Osteoblast (primary cell): ENCODE measurements at places on chromosomes 3 and 15. TPM values are rescaled to one million over a fixed set of nuclear protein-coding genes. Genes with fewer than 3 reads are reported as not detected.

GRCh38 chr15:31128919-31129768 is 27.6 kb upstream of the TRPM1 start:
- peak; percentile 90 for DNase-seq

- DNase-seq, result peak; percentile 96
Measured at GRCh38 chr15:71807691-71808091, 2.7 kb upstream of the NR2E3 start.

- DNase-seq, result no peak
Measured at GRCh38 chr3:109355625-109356441, 18.5 kb upstream of the DPPA4 start.

DNA sequence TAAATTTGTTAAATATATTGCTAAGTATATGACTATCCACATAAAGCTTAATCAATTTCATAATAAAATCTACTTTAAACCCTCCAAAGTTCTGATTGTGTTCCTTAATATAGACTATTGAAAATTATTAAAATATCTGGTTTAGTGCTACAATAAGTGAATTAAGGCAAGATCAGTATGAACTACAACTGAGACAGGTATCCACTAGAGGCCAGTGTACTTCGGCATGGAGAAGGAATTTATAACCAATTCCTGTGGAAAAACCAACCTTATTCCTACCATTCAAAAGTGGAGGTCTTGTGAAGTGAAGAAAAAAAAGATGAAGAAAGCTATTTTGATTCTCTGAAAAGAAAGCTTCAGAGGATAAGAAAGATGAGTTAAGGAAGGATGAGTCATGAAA is 237.7 kb downstream of the SUCLG2 start:
- DNase-seq, result peak; percentile 75

DNA sequence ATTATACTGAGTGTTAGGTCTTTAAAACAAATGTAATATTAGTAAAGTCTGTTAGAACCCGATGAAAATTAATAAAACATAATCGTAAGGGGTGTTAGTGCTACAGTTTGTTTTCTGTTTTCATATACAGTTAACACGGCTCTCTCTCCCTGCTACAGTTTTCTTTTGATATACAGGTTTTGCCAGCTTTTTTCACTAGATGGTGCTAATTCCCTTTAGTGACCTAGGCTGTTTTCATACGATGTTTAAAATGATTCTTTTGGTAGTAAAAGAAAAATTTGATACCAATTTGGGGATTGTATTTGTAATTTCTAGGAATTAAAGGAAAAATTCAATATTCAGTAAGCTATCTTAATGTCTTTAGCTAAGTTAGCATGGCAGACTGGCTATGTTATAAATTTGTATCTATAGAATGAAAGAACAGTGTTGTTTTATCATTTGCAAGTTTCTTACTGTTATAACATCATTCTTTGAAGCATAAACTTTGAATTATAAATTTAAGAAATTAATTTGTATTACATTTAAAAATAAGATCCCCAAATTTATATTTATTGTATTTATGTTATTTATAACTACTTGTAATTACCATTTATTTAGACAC is 11.5 kb downstream of the APH1B start:
- no peak for DNase-seq

DNA sequence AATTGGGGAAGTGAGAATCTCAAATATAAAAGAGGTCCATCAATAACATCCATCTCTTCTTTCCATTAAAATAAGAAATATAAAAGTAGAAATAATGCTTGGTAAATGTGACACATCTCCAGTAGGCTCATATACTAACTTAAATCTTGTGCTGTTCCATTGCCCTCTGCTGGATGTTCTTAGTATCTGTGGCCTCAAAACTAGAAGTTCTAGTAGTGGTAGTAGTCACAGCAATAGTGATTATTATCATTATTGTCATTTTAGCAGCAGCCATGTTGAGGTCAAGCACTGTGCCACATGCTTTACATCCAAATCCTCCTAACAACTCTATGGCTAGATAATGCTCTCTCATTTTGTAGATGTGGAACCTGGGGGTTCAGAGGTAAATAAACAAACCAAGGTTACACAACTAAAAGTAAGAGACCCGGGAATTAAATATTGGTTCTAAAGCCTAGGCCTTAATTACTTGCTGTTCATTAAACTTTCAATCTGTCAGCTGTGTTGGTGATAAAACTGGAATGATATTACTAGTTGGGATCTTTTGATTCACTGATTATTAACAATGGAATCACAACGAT is 20.2 kb upstream of the BTLA start:
- peak; percentile 1 for DNase-seq

GRCh38 chr3:49805367-49805782 is 2.3 kb downstream of the INKA1 start:
- peak; percentile 98 for DNase-seq

DNA sequence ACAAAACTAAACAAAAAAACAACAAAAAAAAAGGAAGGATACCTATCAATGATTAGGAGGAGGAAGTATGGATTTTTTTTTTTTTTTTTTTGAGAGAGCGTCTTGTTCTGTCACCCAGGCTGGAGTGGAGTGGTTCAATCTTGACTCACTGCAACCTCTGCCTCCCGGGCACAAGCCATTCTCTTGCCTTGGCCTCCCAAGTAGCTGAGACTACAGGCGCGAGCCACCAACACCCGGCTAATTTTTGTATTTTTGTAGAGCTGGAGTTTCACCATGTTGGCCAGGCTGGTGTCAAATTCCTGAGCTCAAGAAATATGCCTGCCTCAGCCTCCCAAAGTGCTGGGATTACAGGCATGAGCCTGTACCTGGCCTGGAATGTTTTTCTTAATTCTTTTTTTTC is 195.8 kb downstream of the CBLB start:
- no peak for DNase-seq

DNA sequence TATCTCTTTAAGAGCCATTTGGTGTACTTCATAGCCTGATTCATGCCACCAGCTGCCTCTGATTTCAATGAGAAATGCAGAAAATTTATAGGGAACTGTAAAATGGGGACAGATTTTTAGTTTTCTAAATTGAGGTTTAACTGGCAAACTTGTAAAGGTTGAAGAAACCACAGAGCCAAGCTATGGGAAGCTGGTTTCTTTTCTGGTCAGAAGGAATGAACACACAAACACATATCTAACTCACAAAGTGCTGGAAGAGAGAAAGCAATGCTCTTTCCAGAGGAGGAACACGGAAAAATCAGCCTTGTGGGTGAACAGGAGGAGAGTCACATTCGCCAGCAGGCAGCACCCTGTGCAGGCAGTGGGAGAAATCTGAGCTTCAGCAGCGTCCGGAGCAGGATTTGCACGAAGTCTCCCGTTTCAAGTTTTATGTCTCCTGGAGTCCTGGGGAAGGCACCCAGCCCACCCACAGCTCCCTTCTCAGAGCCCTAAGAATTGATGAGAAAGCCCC is 481 bp downstream of the MASP1 start:
- DNase-seq, result no peak

DNA sequence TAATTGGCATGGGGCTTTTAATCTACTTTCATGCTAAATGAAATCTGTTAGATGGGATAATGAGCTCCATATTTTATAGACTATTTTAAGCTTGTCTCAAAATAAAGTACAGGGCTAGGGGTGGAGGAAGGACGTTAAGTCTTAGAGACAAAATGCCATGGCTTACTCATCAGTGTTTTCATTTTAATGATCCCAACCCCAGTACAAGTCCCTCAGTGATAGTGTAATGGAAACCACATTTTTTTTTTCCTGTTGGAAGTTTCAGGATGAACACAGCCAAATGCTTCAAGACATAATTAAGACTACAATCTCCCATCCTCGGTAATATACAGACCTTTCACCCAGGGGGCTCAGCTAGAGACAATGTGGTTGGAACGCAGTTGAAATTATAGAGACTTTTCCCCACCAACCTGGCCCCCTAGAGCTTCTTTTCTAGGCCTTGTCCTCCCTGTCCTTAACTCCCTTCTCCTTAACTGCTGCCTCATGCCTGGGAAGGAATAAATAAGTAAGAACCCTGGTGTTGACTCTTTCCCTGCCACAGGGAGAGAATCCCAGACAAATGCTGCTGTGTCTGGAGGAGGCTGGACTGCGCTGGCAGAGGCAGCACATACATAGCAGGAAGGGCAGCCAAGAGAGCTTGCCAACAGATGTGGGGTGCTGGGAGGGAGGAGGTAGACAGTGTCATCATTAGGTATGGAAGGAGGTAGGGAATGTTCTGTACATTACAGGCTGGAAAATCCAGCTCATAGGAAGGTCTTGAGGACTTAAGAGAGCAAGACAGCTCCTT is 115.4 kb upstream of the ROPN1 start:
- no peak for DNase-seq

GRCh38 chr3:131701153-131701770 is 198.5 kb upstream of the MRPL3 start:
- DNase-seq, result no peak

DNA sequence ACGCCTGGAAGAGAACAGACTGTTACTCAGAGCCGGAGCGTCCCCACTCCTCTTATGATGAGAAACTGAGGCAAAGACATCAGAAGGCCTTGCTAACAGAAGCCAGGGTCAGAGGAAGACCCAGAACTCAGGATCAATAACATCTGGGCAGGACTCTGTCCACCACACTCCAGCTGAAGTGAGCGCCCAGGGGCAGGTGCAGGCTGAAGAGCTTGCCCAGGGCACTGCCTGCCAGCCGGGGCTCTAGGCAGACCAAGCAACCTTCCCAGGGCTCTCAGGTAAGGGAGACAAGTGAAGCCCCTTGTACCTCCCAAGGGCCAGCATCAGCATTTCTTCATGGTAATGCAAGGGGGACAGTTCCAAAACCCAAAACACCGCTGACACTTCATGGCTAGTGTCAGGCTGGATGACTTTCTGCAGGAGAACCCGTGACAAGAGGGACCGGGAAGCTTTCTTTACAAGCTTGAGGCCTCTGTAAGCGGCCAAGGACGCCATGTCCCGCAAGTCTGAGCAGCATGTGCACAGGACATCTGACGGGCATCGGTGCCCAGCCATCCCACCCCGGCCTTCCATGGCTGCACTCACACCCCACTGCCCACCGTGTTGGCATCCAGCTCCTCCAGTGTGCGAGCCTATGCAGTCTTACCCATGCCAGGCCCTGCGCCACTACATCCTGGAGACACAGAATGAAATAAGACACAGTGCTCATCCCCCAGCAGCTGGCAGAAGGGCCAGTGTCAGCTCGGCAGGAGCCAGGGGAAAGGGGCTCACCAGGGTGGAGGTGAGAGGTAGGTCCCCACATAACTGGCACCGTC is 14.1 kb downstream of the XXYLT1 start:
- DNase-seq, result no peak

DNA sequence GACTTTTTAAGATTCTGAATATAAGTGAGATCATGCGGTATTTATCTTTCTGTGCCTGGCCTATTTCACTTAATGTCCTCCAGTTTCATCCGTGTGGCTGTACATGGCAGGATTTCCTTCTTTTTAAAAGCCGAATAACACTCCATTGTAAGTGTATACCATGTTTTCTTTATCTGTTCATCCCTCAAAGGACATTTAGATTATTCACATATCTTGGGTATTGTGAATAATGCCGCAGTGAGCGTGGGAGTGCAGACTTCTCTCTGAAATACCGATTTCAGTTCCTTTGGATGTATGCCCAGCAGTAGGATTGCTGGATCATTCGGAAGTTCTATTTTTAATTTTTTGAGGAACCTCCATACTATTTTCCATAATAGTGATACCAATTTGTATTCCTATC is 136.1 kb downstream of the APBA2 start:
- no peak for DNase-seq

DNA sequence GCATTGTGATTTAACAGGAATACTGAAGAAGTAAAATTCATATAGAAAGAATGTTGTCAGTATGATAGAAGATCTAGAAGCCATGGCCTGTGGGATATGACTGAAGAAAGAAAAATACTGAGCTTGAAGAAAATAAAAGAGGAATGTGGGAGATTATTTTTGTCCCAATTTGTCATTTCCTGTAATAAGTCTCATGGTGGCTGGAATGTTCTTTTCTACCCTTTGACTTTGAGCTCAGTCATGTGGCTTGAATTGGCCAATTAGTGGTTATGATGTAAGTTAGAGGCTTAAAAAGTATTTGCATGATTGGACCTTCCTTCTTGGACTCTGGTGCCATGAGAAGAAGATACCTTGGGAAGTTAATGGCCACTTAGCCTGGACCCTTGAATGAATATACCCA is 14.1 kb downstream of the APH1B start:
- peak; percentile 80 for DNase-seq

DNA sequence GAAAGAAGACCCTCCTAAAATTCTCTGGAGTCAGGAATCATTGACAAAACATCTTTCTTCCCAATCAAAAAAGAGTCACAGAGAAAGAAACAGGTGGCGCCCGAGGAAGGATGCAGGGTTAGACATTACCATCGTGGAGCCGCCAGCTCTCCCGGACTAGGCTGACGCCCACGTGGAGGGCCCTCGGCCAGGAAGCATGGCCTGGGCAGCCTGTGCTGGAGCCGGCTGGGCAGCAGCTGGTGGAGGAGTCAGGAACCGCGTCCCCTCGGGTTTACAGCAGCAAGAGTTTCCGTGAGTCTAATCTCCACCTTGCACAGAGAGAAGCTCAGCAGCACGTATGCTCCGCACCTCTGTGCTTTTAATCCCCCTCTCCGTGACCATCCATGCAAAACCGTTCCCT is 533.7 kb upstream of the ATP11B start:
- DNase-seq, result no peak

DNA sequence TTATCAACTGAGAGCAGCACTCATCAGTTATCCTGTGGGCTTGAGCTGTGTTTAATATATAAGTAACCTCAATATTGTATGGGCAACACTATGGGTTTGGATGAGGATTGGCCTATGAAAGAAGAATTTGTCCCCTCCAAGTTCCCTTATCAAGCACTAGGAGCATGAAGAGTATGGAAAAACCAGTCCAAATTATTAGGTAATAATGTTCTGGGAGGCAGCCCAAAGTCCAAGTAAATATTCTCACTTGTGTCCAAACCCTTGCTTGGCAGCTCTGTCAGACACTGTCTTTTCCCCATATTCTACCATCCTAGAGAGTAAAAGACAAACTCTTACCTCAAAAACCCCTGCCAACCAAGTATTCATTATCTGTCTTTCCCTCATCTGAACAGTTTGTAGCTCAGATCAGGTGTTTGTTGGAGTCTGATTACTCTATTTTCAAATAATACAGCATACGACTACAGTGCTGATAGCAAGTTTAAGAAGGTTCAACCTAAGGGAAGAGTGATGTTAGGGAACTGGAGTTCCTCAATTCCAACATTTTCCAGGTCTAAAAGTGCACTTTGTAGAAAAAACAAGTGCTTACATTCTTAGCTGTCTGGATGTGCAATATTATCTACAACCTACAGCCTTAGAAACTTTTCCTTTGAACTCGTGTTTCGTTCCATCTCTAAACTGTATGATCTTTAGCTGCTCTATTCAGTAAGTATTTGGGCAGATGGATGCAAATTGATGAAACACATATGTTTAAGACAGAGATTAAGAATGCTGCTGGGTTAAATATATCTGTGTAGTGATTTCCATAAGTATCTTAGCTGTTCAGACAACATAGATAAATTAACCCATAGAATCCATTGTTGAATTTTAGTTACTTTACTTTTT is 89.7 kb upstream of the PHLDB2 start:
- no peak for DNase-seq

Gene GPR62
- under 0.01 TPM in 1 of 2 replicates, not detected in the other for total RNA-seq

Gene PRRT3
- total RNA-seq, result 3.5 and 4.3 TPM in 2 replicates

Gene XIRP1
- under 0.01 TPM in 2 replicates for total RNA-seq

Gene SLC9C1
- not detected in 2 replicates for total RNA-seq
